Breast epithelium (tissue), 4 donors: ENCODE measurements at places on chromosomes 5 and 9. TPM values are rescaled to one million over a fixed set of nuclear protein-coding genes. Genes with fewer than 3 reads are reported as not detected.

DNA sequence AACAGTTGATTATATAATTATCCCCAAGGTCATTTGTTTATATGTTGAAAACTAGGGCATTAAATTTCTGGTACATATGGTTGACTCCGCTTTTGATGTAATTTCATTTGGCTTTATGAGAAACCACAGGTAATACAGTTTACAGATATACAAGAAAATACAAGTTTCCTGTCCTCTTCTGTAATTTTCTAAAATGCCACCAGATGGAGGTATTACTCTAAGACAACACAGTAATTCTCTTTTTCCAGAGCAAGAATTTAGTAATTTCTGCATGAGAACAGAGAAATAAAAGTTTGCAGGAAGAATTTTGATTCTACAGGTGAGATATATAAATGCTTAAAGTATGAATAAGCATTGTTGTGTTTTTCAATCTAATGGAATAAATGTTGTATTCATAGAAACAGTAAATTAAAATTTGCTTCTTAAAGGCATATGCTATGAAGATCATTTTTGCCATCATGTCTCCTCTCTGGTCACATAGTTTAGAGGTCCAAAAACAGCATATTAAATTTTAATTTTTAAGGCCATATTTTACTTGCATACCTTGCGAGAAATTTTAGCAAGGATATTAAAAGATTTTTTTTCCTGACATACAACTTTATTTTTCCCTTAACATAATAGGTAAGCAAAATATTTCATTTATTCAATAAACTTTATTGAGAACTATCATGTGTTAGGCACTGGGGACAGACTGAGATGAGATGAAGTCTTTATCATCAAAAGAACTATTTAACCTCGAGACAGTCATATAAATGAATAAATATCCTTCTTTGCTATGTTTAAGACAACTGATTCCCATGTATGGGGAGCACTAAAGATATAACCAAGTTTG is 22.7 kb downstream of the CHD1 start:
- no peak for DNase-seq
- H3K27me3 ChIP-seq: no peaks in the 10 kb centered on the region
- H3K36me3 ChIP-seq: no peaks in the 10 kb centered on the region
- H3K4me3 ChIP-seq: no peak overlapping the region

DNA sequence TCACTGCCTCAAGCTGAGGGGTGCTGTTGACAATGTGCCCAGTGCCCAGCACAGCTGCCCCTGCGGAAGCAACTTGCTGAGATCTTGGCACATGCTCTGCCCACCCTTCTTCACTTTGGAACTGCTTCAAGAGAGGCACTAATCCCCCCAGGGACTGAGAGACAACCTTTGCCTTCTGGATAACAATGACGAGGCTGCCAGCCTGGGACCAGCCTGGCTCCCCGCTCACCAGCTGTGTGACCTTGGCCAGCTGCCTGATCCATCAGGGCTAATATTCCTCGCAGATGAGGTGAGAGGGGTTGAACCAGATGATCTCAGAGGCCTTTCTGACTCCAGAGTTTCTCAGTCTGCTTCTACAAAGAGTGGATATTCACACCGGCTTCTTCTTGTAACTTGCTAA is 81.0 kb downstream of the SHB start:
- DNase-seq: no peak
- no peak overlapping the region for H3K4me3 ChIP-seq
- H3K27ac ChIP-seq: no peak overlapping the region
- no peaks in the 10 kb centered on the region for H3K27me3 ChIP-seq
- H3K4me1 ChIP-seq: no peaks in the 10 kb centered on the region
- no peaks in the 10 kb centered on the region for H3K36me3 ChIP-seq

DNA sequence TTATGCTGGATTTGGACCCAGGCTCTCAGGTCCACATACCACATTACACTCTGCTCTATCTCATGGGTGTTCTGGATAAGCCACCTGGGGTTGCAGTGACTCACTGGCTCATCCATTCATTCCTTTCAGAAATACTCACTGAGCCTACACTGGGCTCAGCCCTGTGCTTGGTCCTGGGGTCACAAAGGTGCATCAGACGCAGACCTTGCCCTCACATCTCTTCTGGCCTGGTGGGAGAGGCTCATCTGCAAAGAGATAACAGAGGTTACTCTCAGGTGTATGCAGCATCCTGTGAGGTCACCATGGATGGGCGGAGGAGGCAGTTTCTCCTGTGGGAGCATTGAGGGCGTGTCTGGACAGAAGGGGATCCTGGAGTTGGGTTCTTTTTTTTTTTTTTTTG is 12.1 kb downstream of the CDHR2 start:
- no peak overlapping the region for H3K27ac ChIP-seq
- peaks cover 4% of the 10 kb centered on the region for H3K27me3 ChIP-seq
- DNase-seq: no peak
- no peak overlapping the region for H3K4me3 ChIP-seq

The IL13 gene
- 0.33 TPM for total RNA-seq

- no peaks in the 10 kb centered on the region for H3K27me3 ChIP-seq
- no peak for DNase-seq
- peaks cover 5% of the 10 kb centered on the region for H3K4me1 ChIP-seq
- H3K27ac ChIP-seq: peak overlapping the region; percentile 73
- H3K4me3 ChIP-seq: no peak overlapping the region
- no peaks in the 10 kb centered on the region for H3K36me3 ChIP-seq
Observed at GRCh38 chr5:172840432-172841154, 6.5 kb downstream of the ERGIC1 start.

The RNF183 gene
- 0.98 TPM for total RNA-seq

The LSM11 gene
- total RNA-seq: 4.6 TPM

The IL5 gene
- total RNA-seq: not detected

The LHX3 gene
- total RNA-seq: not detected

The CDKN2B gene
- 70.1 TPM for total RNA-seq

- DNase-seq: no peak
- peak overlapping the region; percentile 71 for H3K4me3 ChIP-seq
- no peaks in the 10 kb centered on the region for H3K27me3 ChIP-seq
- H3K4me1 ChIP-seq: peaks cover 5% of the 10 kb centered on the region
- H3K27ac ChIP-seq: peak overlapping the region; percentile 98
- peaks cover 4% of the 10 kb centered on the region for H3K36me3 ChIP-seq
Observed at GRCh38 chr5:178625679-178626483, 969 bp downstream of the CLK4 start.

DNA sequence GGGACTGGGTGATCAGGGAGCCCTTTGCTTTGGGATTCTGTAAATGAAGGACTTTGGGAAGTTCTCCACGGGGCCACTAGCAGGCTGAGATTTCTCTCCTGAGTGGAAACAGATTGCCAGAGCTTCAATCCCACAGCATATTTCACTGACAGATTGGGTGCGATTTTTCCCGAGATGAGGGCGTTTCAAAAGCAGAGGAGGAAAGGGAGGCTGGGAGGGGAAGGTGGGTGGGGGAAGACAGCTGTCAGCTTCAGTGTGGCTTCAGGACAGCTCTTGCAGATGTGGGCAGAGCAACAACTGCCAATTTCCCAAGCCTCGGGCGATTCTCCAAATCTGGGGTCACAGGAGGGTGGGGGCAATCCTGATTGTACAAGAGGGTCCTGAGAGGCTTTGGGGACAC is 258.5 kb upstream of the ADRA1B start:
- H3K27ac ChIP-seq: no peak overlapping the region
- DNase-seq: no peak
- no peak overlapping the region for H3K4me3 ChIP-seq
- no peaks in the 10 kb centered on the region for H3K36me3 ChIP-seq

The MLANA gene
- not detected for total RNA-seq

The NDFIP1 gene
- 115 TPM for total RNA-seq
